ENCODE measurements at places on chromosomes 1 and 21.
A peak's percentile ranks its signal among the peaks of the same experiment; 100 is the strongest.

DNA sequence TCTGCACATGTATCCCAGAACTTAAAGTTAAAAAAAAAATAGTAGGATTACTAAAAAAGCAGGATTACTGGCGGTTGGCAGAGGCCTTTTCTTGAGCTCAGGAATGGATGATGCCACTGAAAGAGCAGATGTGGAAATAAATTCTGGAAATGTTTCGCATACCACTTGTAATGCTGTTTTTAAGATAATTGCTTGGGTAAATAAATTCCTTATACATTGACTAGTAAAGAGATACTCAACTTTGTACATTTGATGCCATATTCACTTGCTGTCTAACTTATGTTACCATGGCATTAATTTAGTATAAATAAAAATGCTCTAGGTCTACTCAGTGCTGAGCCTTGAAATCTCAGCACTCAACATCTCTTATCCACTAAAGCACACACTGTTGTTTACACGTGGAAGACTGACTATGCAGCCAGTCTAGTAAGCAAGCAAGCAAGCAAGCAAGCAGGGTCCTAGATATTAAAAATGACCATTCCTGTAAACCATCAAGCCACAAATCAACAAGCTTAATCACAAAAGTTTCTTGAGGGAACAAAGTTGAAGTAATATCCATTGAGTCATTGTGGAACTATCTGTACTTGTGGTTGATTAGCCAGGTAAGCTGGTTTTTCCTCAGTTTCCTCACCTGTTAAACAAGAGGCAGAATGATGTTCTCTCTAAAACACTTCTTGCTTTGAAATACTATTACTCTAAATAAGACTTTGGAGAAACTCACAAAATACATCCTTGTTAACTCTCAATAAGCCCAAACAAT lies 1.7 kb upstream of the RASAL2 start:
- DNase-seq: no peak

- no peak for DNase-seq
Measured at GRCh38 chr1:242827538-242827937, 303.0 kb upstream of the PLD5 start.

DNA sequence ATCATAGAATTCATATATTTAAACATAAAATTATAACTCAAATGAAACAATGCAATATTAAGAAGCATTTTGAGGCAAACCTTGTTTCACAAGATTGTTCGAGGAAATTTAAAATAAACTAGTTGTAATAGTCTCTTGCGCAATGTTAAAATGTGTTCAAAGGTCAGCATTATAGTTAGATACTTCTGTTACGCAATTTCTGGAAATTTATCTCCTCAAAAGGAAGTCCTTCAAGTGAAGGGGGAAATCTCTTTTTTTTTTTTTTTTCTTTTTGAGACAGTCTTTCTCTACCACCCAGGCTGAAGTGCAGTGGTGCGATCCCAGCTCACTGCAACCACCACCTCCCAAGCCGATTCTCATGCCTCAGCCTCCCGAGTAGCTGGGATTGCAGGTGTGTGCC lies 52.1 kb downstream of the FMO4 start:
- no peak for DNase-seq

GRCh38 chr1:234719454-234720251 lies 109.7 kb upstream of the IRF2BP2 start:
- no peak for DNase-seq

DNA sequence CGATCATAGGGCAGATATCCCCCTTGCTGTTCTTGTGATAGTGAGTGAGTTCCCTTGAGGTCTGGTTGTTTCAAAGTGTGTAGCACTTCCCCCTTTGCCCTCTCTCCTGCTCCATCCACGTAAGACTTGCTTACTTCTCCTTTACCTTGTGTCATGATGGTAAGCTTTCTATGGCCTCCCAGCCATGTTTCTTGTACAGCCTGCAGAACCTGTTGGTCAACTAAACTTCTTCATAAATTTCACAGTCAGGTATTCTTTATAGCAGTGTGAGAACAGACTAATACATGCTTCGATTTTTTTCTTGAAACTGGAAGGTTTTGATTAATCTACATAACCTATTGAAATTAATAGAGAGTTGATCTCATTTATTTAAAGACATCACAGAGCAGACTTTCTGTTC lies 302.5 kb upstream of the PBX1 start:
- no peak for DNase-seq

GRCh38 chr1:219085082-219085481 lies 88.6 kb upstream of the LYPLAL1 start:
- DNase-seq: no peak

DNA sequence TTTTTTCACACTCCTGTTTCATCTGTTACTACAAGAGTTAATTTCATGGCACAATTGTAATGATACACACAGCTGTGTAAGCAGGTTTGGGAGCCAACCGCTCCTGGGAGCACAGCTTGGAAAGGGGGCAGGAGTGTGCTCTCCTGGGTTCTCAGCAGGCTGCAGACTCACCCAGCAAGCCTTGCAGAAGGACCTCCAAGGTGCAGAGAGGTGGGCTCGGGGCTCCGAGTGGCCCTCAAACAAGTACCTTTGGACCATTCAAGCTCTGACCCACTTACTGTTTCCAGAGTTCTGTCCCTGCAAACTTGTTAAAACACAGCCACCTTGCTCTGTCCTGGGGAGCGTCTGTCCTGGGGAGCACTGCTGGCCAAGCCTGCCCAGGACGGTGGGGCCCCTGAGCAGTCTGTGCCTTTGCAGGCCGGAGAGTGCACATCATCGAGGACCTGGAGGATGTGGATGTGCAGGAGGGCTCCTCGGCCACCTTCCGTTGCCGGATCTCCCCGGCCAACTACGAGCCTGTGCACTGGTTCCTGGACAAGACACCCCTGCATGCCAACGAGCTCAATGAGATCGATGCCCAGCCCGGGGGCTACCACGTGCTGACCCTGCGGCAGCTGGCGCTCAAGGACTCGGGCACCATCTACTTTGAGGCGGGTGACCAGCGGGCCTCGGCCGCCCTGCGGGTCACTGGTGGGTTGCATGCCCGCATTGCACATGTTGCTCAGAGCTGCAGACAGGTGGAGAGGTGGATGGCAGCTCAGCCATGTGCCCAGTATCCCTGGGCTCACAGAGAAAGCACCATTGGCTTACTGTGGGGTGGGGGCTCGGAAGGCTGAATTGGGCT lies 78.0 kb downstream of the OBSCN start:
- DNase-seq: no peak

- no peak for DNase-seq
Measured at GRCh38 chr1:203215573-203215972, 13.9 kb downstream of the CHIT1 start.

DNA sequence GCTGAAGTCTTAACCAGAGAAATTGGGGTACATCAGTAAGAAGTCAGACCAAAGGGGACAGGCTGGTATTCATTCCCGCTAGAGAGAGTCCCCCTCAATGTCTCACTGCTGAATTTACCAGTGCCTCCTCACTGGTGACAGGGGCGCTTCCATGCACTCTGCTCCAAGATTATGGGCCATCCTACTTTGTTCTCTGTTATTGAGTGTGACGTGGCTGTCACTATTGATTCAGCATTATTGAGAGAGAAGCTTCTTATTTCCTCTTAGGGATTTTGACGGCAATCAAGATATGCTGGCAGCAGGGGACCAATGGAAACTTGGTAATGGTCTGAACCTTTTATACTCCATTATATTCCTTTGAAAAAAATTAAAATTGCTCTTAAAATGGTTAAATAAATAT lies 118.6 kb downstream of the SYF2 start:
- DNase-seq: no peak

DNA sequence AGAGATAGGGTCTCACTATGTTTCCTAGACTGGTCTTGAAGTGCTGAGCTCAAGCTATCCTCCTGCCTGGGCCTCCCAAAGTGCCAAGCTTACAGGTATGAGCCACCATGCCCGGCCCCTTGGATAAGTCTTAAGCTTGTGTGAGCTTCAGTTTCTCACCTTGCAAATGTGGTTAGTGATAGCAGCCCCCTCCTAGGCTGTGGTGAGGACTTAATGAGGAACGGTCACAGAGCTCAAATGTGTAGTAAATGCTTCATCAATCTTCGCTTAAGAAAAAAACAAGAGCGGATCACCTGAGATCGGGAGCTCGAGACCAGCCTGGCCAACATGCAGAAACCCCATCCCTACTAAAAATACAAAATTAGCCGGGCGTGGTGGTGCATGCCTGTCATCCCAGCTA lies 3.0 kb downstream of the CNR2 start:
- DNase-seq: no peak

GRCh38 chr21:32314806-32315205 lies 16.2 kb downstream of the MRAP start:
- DNase-seq: no peak

- DNase-seq: no peak
Measured at GRCh38 chr1:54922040-54922761, 35.2 kb upstream of the DHCR24 start.

- DNase-seq: no peak
Measured at GRCh38 chr1:100483230-100483629, 54.7 kb upstream of the GPR88 start.

- no peak for DNase-seq
Measured at GRCh38 chr1:16076865-16077238, 3.4 kb upstream of the FAM131C start.

GRCh38 chr1:76110666-76111065 lies 36.1 kb downstream of the ST6GALNAC3 start:
- DNase-seq: no peak

DNA sequence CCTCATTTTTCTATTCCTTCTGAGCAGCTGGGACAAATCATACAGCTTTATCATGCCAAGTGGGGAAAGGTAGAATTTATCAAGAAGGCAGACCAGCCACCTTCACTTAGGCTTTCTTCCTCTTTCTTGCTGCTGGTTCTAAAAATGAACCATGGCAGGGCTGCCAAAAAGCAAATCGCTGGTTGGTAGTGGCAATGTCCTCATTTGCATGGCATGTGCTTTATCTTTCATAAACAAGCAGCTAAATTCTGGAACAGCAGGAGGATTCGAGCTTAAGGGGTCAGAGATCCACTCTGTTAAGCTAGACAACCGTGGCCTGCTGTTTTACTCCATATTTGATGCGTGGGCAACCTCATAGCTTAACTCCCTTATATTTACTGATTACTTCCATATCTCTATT lies 91.3 kb downstream of the RPE65 start:
- DNase-seq: no peak

DNA sequence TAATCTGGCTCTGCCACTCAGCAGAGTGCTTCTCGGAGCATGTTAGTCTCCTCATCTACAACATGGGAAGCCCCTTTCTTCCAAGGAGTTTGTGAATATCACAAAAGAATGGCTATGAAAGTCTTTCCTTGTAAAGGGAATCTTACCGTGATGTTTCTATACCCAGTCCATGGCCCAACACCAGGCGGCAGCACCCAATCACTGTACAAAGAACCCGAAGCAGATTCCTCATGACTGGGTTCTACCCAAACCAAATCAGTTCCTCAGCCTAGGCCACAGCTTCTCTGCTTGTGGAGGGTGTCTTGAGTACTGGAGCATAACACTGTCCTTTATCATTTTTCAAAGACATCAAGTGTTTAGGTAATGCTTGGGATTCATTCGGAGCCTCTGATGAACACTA lies 16.6 kb upstream of the SLFNL1 start:
- DNase-seq: no peak

DNA sequence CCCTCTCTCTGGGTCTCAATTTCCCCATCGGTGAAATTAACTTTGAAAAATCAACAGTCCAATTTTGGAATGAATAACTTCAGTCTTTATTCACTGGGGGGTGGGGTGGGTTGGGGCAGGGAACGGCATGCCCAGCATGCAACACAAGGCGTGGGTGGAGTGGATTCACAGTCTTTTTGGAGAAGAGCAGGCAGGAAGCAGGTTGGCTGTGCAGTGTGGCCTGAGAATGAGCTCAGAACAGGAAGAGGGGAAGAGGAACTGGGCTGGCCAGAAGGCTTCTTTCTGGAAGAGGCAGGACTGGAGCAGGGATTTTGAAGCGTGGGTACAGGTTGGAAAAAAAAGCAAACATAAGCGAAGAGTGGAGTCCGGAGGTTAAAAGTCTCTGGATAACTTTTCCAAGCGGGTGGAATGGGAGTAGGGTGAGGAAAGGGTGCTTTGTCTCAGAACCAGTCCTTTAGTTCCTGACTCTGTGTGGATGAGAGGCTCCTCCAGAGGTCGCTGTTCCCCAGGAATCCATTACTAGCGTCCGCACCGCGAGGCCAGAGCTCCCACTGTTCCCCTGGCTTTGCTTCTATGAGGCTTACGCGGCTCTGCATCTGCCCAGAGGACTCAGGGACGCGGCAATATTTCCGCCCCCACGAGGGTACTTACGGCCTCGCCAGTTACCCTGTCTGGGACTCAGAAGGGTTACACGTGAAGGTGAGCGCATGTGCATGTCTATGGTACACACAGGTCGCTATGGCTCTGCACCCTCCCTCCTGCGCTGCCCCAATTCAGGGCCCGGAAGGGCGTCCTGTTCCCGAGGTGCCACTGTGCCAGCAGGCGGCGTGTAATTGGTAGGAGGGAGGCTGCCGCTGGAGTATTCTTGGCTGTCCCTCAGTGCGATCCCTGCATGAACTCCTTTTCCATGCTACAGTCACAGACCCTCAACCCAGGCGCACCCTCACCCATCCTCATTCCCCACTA lies 5.5 kb upstream of the FOXD2 start:
- peak; percentile 88 for DNase-seq

DNA sequence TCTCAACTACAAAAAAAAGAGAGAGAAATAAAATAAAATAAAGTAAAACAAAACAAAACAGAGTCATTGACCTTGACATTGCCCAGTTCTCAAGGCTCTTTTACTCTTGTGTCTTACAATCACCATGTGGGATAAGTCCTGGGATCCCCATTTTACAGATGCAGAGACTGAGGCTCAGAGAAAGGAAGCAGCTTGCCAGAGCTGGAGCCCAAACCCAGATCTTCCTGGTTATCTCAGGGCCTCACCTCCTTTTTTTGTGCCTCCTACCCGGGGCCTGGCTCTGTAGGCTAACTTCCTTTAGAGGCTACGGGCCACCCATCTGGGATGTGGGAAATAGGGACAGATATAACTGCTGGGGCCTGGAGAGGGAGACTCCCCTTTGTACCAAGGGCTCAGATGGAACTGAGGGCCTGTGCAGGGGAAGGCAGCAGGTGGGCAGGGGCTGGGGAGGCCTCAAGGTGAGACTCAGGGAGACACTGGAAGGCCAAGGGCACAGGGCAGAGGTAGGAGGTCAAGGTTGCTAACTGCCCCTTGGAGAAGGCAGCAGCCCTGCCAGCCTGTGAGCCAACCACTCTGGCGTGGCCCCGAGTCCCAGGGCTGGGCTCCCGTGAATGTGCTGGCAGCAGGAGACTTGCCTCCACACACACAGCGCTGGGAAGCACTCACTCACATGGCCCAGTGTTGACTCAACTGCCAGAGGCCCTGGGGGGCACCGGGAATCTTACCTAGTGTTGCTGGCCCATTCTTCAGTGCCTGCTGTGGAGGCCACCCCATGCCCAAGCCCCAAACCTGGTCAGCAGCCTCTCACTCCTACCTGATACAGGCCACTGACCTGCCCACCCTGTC lies 6.5 kb upstream of the ECE1 start:
- no peak for DNase-seq

GRCh38 chr1:158295791-158296190 lies 6.1 kb downstream of the CD1C start:
- no peak for DNase-seq
